Stomach (tissue), 19 donors: ENCODE measurements at places on chromosomes 2 and 18.

- H3K36me3 ChIP-seq: no peaks in the 10 kb centered on the region
- H3K4me3 ChIP-seq: no peak overlapping the region
- H3K27ac ChIP-seq: no peak overlapping the region
- H3K27me3 ChIP-seq: no peaks in the 10 kb centered on the region
- peaks cover 18% of the 10 kb centered on the region for H3K4me1 ChIP-seq
These were observed 197.6 kb downstream of the NDUFA10 start for GRCh38 chr2:239827523-239827890.

DNA sequence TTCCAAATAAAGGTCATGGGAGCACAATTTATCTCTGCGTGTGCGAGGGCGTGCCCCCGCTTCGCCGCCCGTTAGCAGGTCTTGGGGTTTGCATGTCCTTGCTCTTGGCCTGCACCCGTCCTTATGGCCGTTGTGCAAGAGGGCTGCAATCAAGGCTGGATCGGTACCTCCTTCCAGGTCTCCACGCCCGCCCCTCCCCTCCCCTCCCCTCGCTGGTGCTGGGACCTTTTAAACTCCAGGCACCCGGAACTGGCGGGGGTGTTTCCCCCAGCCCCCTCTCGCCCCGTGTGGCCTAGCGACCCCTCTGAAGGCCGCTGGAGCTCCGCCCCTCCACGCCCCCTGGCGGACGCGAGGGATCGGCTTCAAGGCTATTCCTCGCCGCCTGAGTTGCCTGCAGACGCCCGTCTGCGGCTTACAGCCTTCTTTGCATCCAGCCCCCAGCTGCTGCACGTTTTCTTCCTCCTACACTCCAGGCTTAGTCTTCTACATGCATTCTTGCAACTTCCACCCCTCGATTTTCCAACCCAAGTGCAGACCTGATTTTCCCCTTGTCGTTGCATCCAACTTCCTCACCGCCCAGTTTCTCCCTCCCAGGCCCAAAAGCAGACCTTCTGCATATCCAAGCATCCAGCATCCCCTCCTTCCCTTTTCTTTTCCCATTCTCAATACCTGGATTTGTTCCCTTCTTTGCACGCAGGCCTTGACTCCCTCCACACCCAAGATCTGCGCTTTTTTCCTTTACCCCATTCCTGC lies 577 bp downstream of the IDH1 start:
- peak; percentile 94 for DNase-seq
- H3K4me3 ChIP-seq: peak overlapping the region; percentile 85
- H3K4me1 ChIP-seq: peaks cover 15% of the 10 kb centered on the region
- H3K27ac ChIP-seq: peak overlapping the region; percentile 89

- DNase-seq: no peak
- no peaks in the 10 kb centered on the region for H3K36me3 ChIP-seq
- no peak overlapping the region for H3K4me3 ChIP-seq
- H3K4me1 ChIP-seq: no peaks in the 10 kb centered on the region
- H3K27ac ChIP-seq: no peak overlapping the region
- H3K27me3 ChIP-seq: no peaks in the 10 kb centered on the region
These were observed 162.7 kb upstream of the ID2 start for GRCh38 chr2:8518979-8519668.

DNA sequence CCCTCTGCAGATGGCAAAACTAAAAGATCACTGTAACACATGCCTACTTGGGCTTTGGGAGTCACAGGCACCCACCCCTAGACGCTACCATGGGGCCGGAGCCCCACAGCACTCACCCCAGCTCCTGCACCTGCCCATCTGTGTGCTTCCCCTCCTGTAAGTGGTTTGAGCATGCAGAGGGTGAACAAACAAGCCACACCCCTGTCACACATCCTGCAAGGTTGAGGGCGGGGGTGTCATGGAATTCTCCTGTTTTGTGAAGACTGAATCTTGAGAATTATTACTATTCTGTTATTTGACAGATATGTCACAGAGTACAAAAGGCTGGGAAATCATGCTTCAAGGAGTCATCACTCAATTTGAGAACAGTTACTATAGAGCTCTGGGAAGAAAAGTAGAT lies 60.9 kb downstream of the RFTN2 start:
- H3K36me3 ChIP-seq: no peaks in the 10 kb centered on the region
- no peak for DNase-seq
- peaks cover 17% of the 10 kb centered on the region for H3K4me1 ChIP-seq
- no peaks in the 10 kb centered on the region for H3K27me3 ChIP-seq

GRCh38 chr2:71564361-71564760 lies 111.0 kb downstream of the DYSF start:
- no peak overlapping the region for H3K4me3 ChIP-seq
- H3K27ac ChIP-seq: no peak overlapping the region
- H3K4me1 ChIP-seq: no peaks in the 10 kb centered on the region
- H3K36me3 ChIP-seq: no peaks in the 10 kb centered on the region

- no peaks in the 10 kb centered on the region for H3K4me1 ChIP-seq
- H3K36me3 ChIP-seq: no peaks in the 10 kb centered on the region
- H3K27ac ChIP-seq: no peak overlapping the region
These were observed 461.4 kb upstream of the SPHKAP start for GRCh38 chr2:228642861-228643260.

- peak within 1 kb of the TSS; percentile 16 for H3K27ac ChIP-seq
- H3K4me1 ChIP-seq: peaks cover 33% of the 10 kb centered on the region
- H3K4me3 ChIP-seq: peak within 1 kb of the TSS; percentile 72
- peak; percentile 78 for DNase-seq
These were observed at the start of gene ATP6V1C2 for GRCh38 chr2:10721396-10722251. ATP6V1C2 (plus strand) TSS chr2:10721630; CDS start chr2:10722850, 1,220 bp downstream.

GRCh38 chr2:162245781-162246180 lies 2.5 kb upstream of the FAP start:
- H3K27me3 ChIP-seq: no peaks in the 10 kb centered on the region
- no peaks in the 10 kb centered on the region for H3K36me3 ChIP-seq
- no peak for DNase-seq
- peak overlapping the region; percentile 77 for H3K27ac ChIP-seq
- no peak overlapping the region for H3K4me3 ChIP-seq

- no peaks in the 10 kb centered on the region for H3K36me3 ChIP-seq
- no peak for DNase-seq
- no peaks in the 10 kb centered on the region for H3K4me1 ChIP-seq
- H3K27ac ChIP-seq: no peak overlapping the region
These were observed 63.2 kb upstream of the SPAG16 start for GRCh38 chr2:213220967-213221603.

- DNase-seq: no peak
- no peaks in the 10 kb centered on the region for H3K36me3 ChIP-seq
- H3K4me3 ChIP-seq: no peak overlapping the region
- no peaks in the 10 kb centered on the region for H3K27me3 ChIP-seq
- H3K27ac ChIP-seq: no peak overlapping the region
These were observed 403.3 kb downstream of the SUCLG1 start for GRCh38 chr2:84055816-84056215.

- H3K27me3 ChIP-seq: no peaks in the 10 kb centered on the region
- no peak for DNase-seq
- H3K27ac ChIP-seq: no peak overlapping the region
- no peak overlapping the region for H3K4me3 ChIP-seq
- H3K36me3 ChIP-seq: peaks cover 100% of the 10 kb centered on the region
These were observed 25.5 kb downstream of the RMC1 start for GRCh38 chr18:23528580-23529472.

DNA sequence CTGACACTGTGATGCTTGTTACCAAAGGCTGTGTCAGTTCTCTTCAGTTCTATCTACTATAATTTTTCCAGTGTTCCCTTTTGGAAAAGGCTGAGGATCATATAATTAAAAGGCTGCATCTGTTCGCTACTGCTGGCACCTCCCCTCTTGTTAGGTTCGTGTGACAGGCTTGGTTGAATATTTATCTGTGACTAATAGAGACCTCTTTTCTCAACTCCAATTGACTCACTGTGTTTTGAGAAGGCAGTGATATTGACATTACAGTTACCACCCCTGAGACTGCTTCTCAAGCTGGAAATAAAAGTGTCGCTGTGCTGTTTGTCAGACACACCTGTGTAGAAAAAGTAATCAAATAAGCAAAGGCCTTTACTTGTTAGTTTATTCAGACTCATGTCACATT lies 205.5 kb upstream of the KCNH7 start:
- no peak overlapping the region for H3K27ac ChIP-seq
- H3K27me3 ChIP-seq: no peaks in the 10 kb centered on the region
- H3K4me1 ChIP-seq: no peaks in the 10 kb centered on the region
- no peaks in the 10 kb centered on the region for H3K36me3 ChIP-seq
- H3K4me3 ChIP-seq: no peak overlapping the region
- DNase-seq: peak; percentile 11

DNA sequence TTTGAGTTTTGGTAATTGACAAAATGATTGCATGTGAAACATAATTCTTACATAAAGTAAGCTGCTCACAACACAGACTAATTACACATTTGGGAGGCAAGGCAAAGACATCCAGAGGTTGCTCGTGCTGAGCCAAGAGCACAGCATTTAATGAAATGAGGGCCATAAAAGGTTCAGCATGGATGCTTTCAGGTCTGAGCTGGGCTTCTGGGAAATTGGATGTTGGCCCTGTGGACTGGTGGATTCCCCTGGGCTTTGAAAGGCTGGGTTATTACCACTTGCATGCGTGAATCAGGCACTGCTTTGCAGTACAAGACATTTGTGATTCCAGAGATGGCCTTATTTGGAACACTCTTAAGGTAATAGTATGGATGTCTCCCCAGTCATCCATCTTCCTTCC lies 533.5 kb upstream of the NRP2 start:
- DNase-seq: no peak
- no peaks in the 10 kb centered on the region for H3K4me1 ChIP-seq
- no peak overlapping the region for H3K27ac ChIP-seq

- H3K27me3 ChIP-seq: no peaks in the 10 kb centered on the region
- H3K4me1 ChIP-seq: no peaks in the 10 kb centered on the region
These were observed 66.1 kb downstream of the RBBP8 start for GRCh38 chr18:22999212-22999611.

DNA sequence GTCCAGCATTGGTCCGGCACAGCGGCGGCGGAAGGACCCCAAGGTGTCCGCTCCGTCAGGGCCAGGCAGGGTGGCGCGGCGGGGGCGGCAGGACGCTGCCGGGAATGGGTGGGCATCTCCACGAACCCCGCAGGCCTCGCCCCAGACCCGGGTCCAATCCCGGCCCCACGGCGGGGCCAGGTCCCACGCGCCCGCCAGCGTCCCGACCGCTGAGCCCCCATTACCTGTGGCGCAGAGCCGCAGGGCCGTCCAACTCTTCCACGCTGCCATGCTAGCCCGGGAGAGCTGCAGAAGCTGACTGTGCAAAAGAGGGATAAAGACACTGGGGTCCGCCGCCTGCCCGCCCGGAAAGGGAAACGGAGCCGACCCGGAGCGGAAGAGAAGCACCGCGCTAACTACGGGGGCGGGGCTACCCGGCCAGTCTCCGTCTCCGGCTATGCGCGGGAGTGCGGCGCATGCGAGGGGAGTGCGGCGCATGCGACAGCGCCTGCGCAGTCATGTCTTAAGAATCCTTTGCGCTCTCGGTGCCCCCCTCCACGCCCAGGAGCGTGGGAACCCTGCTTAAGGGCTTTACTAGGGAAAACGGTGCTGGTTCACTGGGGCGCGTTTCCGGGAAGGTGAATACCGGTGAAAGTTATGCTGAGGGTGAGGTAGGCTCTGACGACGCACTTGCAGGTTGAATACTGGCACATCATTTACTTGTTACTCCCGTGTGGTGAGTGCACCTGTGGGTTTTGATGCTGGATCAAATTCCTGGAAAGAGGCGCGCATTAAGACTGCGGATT lies at the start of gene TMX3:
TMX3 (minus strand) TSS at position 397 of the 785 bp plus-strand sequence; CDS start at position 270, 127 bp downstream.
- peaks cover 25% of the 10 kb centered on the region for H3K36me3 ChIP-seq
- H3K4me1 ChIP-seq: peaks cover 14% of the 10 kb centered on the region
- peak; percentile 91 for DNase-seq
- peak within 1 kb of the TSS; percentile 94 for H3K27ac ChIP-seq

DNA sequence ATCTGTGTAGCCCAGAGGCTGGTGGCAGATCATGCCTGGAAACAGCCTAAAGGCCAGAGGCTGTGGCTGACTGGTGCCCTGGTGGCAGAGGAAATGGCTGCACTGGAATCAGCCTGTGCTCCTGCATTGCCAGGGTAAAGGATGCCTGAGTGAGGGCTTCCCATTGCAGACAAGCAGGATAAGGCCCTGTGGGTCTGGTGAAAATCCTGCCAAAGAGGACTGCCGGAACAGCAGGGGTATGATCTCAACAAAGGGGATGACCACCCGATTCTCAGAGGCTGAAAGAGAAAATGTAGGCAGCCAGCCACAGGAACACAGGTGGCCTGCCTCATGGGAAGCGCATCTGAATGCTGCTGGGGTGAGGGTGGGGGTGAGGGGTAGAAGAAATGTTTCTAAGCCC lies 48.2 kb downstream of the FBXO48 start:
- H3K36me3 ChIP-seq: no peaks in the 10 kb centered on the region
- H3K4me1 ChIP-seq: no peaks in the 10 kb centered on the region
- H3K4me3 ChIP-seq: no peak overlapping the region
- no peak for DNase-seq
- no peaks in the 10 kb centered on the region for H3K27me3 ChIP-seq
- H3K27ac ChIP-seq: no peak overlapping the region

- H3K4me3 ChIP-seq: no peak overlapping the region
- H3K27me3 ChIP-seq: peaks cover 7% of the 10 kb centered on the region
- H3K36me3 ChIP-seq: no peaks in the 10 kb centered on the region
- DNase-seq: no peak
These were observed 159.2 kb downstream of the RAPGEF4 start for GRCh38 chr2:172894689-172895387.

DNA sequence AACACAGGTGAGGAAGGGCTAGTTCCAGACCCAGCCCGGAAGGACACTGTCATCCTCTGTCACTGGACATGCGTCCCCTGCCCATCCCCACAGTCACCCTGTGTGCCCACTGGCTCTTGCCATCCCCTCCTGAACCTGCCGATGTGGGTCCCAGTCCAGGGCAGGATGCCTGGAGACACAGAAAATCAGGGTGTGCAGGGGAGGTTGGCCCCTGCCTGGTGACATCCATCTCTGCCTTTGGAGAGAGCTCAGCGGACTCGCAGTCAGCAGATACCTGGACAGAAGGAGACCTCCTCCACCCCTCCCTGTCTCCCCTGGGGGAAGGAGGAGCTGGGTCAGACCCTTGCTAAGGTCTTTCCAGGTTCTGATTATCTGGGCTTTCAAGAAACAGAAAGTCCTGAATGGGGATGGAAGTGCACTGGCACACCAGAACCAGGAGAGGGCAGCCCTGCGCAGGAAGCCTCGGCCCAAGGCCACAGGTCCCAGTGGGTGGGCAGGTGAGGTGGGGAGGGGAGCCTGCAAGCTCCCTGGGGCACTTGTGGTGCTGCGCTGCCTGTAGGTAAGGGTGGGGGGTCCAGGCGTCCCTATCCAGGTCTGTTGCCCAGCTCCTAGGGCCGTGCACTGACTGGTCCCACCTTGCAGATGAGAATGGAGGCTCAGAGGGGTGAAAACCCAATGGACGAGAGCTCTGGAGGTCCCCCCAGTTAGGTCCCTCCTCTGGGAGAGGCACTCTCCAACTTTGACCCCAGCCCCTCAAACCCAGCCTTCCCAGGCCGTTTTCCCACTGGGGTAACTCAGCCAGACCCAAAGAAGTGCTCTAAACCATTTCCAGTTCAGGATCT lies 9.7 kb upstream of the OTOS start:
- DNase-seq: peak; percentile 63

GRCh38 chr2:108454440-108454839 lies 5.4 kb downstream of the GCC2 start:
- peaks cover 40% of the 10 kb centered on the region for H3K36me3 ChIP-seq
- H3K27me3 ChIP-seq: no peaks in the 10 kb centered on the region
- DNase-seq: no peak
- H3K4me3 ChIP-seq: no peak overlapping the region
- no peak overlapping the region for H3K27ac ChIP-seq

GRCh38 chr2:190887089-190887488 lies 6.5 kb downstream of the GLS start:
- H3K27me3 ChIP-seq: no peaks in the 10 kb centered on the region
- H3K4me3 ChIP-seq: no peak overlapping the region
- H3K4me1 ChIP-seq: peaks cover 90% of the 10 kb centered on the region
